ENCODE measurements at places on chromosomes 6 and 20. TPM values are rescaled to one million over a fixed set of nuclear protein-coding genes. Genes with fewer than 3 reads are reported as not detected.

Gene TRIM10
- total RNA-seq = not detected

Gene OR2H1
- not detected for total RNA-seq

Gene KIF16B
- 9.2 TPM for total RNA-seq

Gene ELOVL4
- total RNA-seq = 9.8 TPM

Gene NMBR
- total RNA-seq = not detected

Gene SIRPB2
- not detected for total RNA-seq

Gene BAG2
- 23.7 TPM for total RNA-seq

Gene PLAGL1
- total RNA-seq = 3.7 TPM

Gene BANF2
- not detected for total RNA-seq

Gene NHLRC1
- total RNA-seq = 0.29 TPM

Gene PRDM1
- 1.8 TPM for total RNA-seq

Gene TUBB2B
- total RNA-seq = 11.0 TPM

Gene RBPJL
- not detected for total RNA-seq

Gene ATP6V1G2
- total RNA-seq = 0.18 TPM

Gene LRP11
- 67.0 TPM for total RNA-seq

Gene C6orf58
- total RNA-seq = not detected
